ENCODE measurements at places on chromosomes 11 and 22.

DNA sequence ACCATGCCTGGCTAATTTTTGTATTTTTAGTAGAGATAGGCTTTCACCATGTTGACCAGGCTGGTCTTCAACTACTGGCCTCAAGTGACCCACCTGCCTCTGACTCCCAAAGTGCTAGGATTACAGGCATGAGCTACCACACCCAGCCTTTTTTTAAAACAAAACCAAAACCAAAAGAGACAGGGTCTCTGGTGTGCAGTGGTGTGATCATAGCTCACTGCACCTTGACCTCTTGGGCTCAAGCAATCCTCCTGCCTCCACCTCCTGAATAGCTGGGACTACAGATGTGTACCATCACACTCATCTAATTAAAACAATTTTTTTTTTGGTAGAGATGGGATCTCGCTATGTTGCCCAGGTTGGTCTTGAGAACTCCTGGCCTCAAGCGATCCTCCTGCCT is 77.7 kb downstream of the PTPRJ start:
- DNase-seq = no peak

DNA sequence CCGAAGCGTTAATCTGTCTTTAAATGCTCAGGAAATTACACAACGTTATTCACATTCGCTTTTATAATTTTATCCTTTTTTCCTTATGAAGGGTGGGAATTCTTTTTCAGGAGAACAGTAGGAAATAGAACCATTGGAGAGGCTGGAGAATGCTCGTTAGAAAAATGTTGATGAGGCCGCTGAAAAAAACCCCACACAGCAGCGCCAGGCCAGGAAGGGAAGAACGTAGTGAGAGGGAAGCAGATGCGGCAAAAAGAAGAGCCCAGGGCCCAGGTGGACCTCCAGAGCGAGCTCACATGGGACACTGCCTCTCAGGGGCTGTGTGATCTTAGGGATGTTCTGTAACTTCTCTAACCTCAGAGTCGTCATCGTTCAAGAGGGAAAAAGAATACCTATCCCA is 691.6 kb downstream of the OPCML start:
- DNase-seq = no peak

DNA sequence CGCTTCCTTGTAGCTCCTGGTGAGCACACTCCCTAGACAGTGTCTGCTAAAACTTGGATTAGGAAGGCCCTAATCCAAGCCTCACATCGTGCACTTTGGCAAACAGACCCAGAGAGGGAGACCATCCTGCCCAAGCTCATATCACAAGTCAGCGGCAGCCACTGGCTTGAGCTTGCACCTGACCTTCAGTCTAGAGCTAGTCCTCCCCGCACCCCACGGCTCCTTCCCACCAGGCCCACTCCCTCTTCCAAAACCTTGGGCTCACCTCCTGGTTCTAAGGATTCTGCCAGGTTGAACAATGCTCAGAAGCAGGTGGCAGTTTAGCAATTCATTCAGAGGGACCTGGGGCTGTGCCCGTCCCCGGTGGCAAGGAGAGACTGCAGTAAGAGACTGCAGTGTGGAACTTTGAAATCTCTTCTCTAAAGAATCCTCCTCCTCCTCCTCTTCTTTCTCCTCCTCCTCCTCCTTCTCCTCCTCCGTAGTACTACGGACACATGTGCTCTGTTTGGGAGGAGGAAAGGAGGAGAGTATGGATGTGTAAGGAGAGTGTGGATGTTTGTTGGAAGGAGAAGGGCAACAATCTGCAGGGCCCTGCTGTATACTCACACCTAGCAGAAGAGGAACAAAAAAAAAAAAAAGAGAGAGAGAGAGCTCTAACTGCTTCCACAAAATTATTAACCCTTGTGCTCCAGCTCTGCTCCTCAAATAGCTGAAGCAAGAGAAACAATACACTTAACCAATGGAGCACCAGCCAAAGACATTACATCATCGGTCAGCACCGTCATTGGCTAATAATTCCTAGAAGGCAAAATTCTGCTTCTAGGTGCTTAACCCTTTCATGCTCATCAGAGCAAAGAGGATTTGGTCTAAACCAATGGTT is 6.0 kb downstream of the SYN3 start:
- DNase-seq = no peak

DNA sequence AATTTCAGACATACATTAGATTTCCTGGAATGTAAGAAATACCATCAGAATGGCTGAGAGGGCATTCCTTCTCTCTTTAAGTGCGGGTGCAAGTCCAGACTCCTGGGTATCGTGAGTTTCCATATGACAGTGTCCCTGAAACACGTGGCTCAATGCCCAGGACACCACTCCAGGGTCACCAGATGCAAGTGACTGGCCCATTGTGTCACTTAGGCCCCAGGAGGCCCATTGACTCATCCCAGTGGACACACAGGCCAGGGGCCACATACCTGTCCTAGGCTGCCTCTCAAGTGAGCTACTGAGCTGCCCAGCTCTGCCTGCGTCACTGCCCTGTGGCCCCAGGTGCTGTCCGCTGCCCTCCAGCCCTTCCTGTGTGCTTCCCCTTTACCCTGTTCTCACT is 18.5 kb downstream of the FBLN1 start:
- no peak for DNase-seq

GRCh38 chr22:37326726-37327125 is 44.4 kb downstream of the CYTH4 start:
- DNase-seq = no peak

GRCh38 chr11:27025957-27026733 is 14.5 kb upstream of the BBOX1 start:
- no peak for DNase-seq

DNA sequence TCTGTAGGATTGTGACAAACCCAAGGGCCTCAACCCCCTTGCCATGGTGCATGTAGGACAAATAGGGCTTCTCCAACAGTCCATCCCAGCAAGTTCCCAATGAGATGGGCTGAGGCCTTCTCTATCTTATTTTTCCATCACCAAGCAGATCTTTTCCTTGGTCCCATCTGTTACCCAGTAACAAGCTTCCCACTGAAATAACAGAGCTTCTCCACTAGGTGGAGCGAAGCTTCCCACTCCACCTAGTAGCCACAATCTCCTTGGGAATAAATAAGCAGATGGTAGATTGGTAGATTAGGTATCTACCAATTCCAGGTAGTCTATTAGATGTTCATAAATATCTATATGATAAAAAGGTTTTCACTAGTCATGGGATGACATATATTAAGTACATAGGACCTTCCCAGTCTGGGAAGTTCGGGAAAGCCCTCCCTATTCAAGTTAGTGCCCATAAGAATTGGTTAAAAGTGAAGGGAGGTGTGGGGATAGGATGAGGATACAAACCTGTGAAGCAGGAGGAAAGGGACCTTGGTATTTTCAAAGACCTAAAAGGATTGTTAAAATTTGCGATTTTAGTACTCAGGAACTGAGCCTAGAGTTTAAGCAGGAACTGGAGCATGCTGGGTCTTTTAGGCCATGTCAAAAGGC is 5.9 kb upstream of the OR52L1 start:
- DNase-seq = no peak
